ENCODE measurements at places on chromosomes 16 and 17.

DNA sequence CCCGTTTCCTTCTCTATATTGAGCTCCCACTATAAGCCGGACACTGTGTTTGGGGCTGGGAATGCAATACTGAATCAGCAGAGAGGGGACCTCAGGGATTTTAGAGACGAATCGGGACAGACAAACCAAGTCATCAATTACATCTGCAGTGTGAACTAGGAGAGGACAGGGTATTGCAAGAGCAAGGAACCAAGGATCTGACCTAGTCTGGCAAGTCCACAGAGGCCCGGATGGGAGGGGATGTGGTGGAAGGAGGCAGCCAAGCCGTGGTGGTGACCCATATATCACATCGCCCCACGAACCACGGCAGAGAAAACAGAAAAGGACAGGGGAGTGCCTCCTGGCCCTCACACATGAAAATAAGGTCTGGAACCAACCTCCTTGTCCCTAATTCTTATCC lies 28.1 kb upstream of the NXPH3 start:
- no peak for DNase-seq

- DNase-seq = no peak
Observed at GRCh38 chr16:66605979-66606751, 1.7 kb downstream of the CMTM3 start.

DNA sequence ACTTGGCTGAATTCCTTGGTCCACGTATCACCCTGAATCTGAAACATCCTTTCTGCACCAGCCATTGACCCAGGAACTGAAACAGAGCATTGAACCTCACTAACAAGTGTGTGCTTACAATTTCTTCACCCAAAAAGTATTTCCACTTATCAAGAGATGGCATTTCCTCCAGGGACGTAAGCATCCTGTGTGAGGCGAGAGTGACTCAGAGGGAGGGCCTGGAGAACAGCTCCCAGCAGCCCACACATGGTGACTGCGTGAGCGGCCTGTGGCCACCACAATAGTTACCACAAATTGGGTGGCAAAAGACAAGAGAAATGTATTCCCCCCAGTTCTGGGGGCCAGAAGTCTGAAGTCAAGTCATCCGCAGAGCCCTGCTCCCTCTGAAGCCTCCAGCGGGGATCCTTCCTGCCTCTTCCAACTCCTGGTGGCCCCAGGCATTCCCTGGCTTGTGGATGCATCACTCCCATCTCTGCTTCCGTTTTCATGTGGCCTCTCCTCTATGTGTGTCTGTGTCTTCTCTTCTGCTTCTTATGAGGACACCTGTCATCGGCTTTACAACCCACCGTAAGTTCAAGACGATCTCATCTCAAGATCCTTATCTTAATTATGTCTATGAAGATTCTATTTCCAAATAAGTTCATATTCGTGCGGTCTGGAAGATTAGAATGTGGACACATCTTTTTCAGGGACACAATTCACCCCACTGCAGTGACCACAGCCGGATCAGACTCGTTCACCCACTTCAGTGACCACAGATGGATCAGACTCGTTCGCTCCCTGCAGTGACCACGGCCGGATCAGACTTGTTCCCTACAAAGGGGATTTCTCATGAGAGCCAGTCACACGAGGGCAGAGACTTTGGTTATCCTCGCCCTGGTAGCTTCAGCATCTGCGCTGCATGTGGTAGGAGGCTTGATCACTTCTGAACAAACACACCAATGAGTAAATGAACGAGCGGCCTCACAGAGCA lies 122.6 kb upstream of the FOXF1 start:
- DNase-seq = no peak

DNA sequence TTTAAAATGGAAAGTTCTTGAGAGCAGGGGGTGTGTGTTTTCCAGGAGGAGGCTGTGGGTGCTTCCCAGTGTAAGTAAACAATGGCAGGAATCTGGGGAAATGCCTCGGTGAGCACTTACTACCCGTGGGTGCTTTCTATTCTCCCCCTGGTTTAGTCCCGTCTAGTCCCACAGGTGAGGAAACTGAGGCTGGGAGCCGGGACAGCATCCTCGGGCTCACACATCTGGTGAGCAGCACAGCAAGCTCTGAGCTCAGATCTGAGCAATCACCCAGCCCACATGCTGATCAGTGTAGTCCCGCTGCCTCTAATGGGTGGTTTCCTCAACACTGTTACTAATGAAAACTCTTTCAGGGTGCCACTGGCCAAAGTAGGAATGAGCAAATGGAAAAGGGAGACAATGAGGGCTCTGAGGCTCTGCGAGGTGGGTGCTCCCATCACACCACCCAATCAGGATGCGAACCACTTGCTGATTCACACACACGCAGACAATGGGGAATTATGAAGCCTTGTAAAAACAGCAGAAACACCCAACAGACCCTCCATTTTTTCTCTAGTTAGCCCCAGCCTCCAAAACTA lies 202.6 kb downstream of the PARN start:
- DNase-seq = no peak
